K562 (cell line): ENCODE measurements at places on chromosomes 7 and 10.
A peak's percentile ranks its signal among the peaks of the same experiment; 100 is the strongest.

- DNase-seq: no peak
These were observed 4.3 kb downstream of the ELFN1 start for GRCh38 chr7:1674161-1675035.

- peak; percentile 70 for DNase-seq
These were observed 4.3 kb upstream of the ELFN1 start for GRCh38 chr7:1665549-1666316.

GRCh38 chr10:122646511-122647382, 52.9 kb downstream of the C10orf120 start:
- DNase-seq: no peak

DNA sequence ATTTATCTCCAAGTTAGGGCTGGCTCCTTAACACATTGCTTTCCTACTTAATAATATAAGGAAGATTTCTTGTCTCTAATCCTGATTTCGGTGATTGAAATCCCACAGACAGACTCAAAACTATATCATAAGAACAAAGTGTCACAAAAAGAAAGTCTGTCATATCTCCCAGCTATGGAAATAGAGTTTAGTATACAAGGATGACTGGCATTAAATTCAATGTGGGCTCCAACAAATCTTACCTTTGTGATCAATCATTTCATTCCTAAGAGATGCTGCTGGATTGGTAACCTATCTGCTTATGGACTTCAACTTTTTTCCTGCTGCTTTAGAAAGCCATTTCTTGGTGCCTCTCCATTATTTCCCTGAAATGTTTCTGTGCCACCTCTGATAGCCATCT, 39.5 kb upstream of the ZRANB1 start:
- DNase-seq: no peak

DNA sequence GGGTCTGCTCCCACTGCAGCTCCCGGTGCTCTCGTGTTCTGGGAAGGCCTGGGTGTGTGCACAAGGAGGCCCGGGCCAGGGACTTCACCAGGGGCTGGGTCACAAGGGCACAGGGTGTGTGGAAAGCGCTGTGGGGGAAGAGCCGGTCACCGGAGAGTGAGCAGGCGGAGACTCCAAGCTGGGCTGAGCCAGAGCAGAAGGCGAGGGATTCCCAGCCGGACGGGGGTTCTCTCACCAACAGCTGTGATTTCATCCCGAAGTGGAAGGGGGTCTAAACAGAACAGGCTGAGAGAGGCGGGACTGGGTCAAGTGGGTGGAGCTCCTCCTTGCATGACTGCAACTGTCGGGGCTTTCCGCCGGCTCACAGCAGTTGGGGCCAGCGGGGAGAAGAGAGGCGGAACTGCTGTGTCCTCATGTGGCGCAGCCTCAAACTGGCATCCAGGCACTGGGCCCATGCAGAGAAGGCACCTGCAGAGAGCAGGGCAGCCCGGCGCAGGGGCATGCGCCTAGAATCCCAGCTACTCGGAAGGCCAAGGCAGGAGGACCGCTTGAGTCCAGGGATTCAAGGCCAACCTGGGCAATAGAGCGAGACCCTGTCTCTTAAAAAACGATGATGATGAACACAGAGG, 7.6 kb upstream of the ORAI2 start:
- no peak for DNase-seq
